ENCODE measurements at places on chromosomes 1 and 21.

DNA sequence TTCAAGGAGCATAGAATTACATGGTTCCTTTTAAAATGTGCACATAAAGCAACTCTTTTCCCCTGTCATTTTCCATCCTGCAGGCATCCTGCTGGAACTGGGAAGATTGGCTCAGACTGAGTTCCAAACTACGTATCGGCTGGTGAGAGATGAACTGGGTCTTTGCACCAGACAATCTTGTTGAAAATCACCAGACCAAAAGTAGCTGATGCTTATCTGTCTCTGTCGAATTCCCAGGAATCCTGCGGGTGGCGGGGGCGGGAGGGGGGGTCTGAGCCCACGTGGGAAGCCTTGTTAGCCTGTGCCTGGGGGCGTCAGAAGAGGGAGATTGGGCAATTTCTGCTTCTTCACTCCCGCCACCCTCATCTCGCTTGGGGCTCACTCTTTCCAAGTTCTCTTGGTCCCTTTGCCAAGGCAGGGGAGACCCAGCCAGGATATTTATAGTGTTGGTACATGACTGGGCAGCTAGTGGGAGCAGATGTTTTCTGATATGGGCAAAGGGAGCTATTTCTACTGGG, 90.1 kb upstream of the SLC25A33 start:
- DNase-seq, result no peak

DNA sequence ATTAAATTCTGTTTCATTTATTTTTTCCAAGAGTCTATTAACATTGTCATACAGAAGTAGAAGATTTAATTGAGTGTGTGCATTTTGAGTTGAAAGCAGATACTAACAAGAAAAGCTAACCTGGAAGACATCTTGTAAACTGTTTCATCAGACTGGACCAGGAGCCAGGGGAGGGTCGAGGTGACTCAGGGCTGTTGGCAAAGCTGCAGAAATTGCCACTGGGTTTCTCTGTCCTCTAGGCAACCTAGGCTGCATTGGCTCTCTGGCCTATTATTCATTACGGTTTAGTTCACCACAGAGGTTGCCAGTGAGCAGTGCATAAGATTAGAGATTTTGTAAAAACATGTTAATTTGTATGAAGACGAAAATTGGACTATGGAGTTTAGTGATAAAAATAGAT, 27.5 kb downstream of the ERG start:
- no peak for DNase-seq

DNA sequence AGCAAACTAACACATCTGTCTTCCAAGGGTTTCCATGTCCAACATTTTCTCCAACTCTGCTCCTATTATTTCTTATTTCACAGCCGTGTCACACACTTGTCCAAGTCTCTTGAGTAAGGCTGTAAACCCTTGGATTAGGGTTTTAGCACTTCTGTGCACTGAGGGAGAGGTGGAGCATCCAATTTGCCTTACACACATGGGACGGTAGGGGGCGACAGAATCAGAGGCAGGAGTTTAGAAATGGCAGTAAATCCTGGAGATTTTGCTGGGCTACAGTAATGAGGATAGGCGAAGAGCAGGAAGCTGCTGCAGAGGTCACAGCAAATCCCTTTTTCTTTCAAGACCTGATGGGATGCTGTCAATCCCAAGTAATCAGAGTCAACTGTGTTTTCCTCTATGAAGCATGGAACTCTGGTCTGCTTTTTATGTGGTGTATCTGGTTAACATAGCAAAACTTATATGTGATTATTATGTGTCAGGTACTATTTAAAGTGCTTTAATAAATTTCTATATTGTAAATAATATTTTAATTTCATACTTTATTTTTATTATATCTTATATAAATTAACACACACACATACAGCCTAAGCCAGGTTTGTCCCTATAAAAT, 15.4 kb upstream of the LCE5A start:
- DNase-seq, result peak; percentile 25

DNA sequence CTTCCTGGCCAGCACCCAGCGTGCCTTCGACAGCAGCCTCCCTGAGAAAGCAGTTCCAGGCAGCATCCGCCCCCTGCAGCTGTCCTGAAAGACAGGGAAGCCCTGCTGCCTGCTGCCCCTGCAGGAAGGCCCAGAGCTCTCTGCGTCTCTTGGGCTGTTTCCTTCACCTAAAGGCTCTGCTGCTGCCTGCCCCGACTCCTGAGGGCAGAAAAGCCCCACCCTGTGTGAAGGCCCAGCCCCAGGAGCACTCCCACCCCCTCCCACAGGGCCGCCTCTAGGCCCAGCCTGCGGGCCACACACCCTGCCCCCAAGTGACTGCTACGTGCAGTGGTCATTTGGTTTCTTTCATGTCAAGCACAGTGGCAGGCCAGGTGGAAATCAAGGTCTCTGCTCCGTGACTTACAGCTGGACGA, 12.4 kb downstream of the RIPK4 start:
- DNase-seq, result no peak

DNA sequence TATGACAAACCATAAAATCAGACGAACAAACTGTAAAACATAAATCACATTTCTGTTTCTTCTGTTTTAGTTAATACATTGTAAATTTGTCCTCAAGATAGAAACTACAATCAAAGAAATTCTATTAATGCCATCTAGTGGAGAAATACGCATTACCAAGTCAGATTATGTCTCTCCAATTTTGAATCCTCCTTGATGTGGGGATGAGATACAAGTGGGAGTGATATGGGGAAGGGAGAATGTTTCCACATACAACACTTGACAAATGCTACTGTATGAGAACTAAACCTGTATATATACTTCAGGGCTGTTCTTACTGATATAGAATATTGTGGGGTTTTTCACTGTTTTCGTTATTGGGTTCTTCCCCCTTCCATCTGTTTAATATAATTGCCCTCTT, 2.6 kb downstream of the HFM1 start:
- no peak for DNase-seq

- no peak for DNase-seq
Measured at GRCh38 chr1:101820071-101820470, 176.7 kb downstream of the OLFM3 start.

All from stimulated activated CD4-positive, alpha-beta T cell treated with anti-CD3 and anti-CD28 coated beads, TNF-alpha, amount 100 ng/mL, for 48 hours (primary cell).